A549 treated with CpdA at 1 μM for 4 hours (cell line): ENCODE measurements at places on chromosomes 11 and 22. TPM values are rescaled to one million over a fixed set of nuclear protein-coding genes. Genes with fewer than 3 reads are reported as not detected.

Gene OR2D2
- not detected in 5 replicates for total RNA-seq

Gene KCNE3
- 0.05 to 0.07 TPM in 2 of 5 replicates, not detected in the others for total RNA-seq

Gene ACCSL
- not detected in 5 replicates for total RNA-seq

Gene SPTBN2
- 7.6 to 14.1 TPM (median 9.9 TPM) in 5 replicates for total RNA-seq

Gene VSIG10L2
- not detected in 5 replicates for total RNA-seq

Gene SLC7A4
- not detected in 5 replicates for total RNA-seq

Gene LUZP2
- not detected in 5 replicates for total RNA-seq

Gene ME3
- total RNA-seq = 14.1 to 24.0 TPM (median 18.3 TPM) in 5 replicates

Gene PHF21B
- 0.57 to 1.9 TPM (median 0.89 TPM) in 5 replicates for total RNA-seq

Gene PKNOX2
- not detected in 5 replicates for total RNA-seq

Gene OR10D3
- total RNA-seq = not detected in 5 replicates

Gene FDXACB1
- 1.5 to 2.0 TPM (median 1.7 TPM) in 5 replicates for total RNA-seq

Gene TMPRSS5
- total RNA-seq = 0.08 to 0.16 TPM (median 0.12 TPM) in 4 of 5 replicates, not detected in the other

Gene UPK3A
- not detected in 5 replicates for total RNA-seq

Gene LINC01488
- not detected in 5 replicates for total RNA-seq

Gene ANKRD42
- total RNA-seq = 8.9 to 12.0 TPM (median 9.6 TPM) in 5 replicates

Gene TEX54
- not detected in 5 replicates for total RNA-seq

Gene PPP6R2
- 9.3 to 13.6 TPM (median 13.2 TPM) in 5 replicates for total RNA-seq

Gene HOATZ
- total RNA-seq = not detected in 5 replicates

Gene NCR3LG1
- total RNA-seq = 1.8 to 3.2 TPM (median 1.9 TPM) in 5 replicates

Gene C11orf86
- total RNA-seq = 30.0 to 57.8 TPM (median 47.5 TPM) in 5 replicates

Gene EIF3L
- total RNA-seq = 250 to 297 TPM (median 288 TPM) in 5 replicates

Gene LRRN4CL
- 0.08 to 0.12 TPM (median 0.10 TPM) in 3 of 5 replicates, not detected in the others for total RNA-seq

Gene KRTAP5-7
- total RNA-seq = not detected in 5 replicates

Gene CBX6
- 31.4 to 35.2 TPM (median 32.6 TPM) in 5 replicates for total RNA-seq

Gene PI4KA
- total RNA-seq = 19.4 to 24.8 TPM (median 21.1 TPM) in 5 replicates

Gene TBC1D10A
- total RNA-seq = 9.2 to 12.7 TPM (median 12.4 TPM) in 5 replicates

Gene CCDC116
- total RNA-seq = 0.05 to 0.22 TPM (median 0.08 TPM) in 4 of 5 replicates, not detected in the other

Gene DERL3
- total RNA-seq = 0.22 to 0.64 TPM (median 0.52 TPM) in 5 replicates

Gene TRIM48
- total RNA-seq = not detected in 5 replicates

Gene C11orf97
- total RNA-seq = not detected in 5 replicates

Gene PANX2
- total RNA-seq = 6.2 to 7.7 TPM (median 7.0 TPM) in 5 replicates

Gene HBG2
- not detected in 5 replicates for total RNA-seq

Gene NPTXR
- 11.7 to 16.2 TPM (median 12.7 TPM) in 5 replicates for total RNA-seq

Gene SMARCB1
- 51.1 to 56.6 TPM (median 55.8 TPM) in 5 replicates for total RNA-seq

Gene LRRC74B
- 0.03 TPM in 1 of 5 replicates, not detected in the others for total RNA-seq

Gene SLC36A4
- 12.4 to 21.4 TPM (median 17.3 TPM) in 5 replicates for total RNA-seq

Gene ZNF280A
- 2.6 to 3.3 TPM (median 2.8 TPM) in 5 replicates for total RNA-seq

Gene SYCE3
- 0.25 to 0.75 TPM (median 0.46 TPM) in 3 of 5 replicates, not detected in the others for total RNA-seq

Gene TEX12
- not detected in 5 replicates for total RNA-seq

Gene MIOX
- total RNA-seq = 0.05 TPM in 1 of 5 replicates, not detected in the others

Gene DRICH1
- total RNA-seq = 0.18 to 0.50 TPM (median 0.26 TPM) in 3 of 5 replicates, not detected in the others

Gene ALDH3B1
- total RNA-seq = 110 to 131 TPM (median 118 TPM) in 5 replicates

Gene CASP1
- total RNA-seq = 0.16 to 0.46 TPM in 2 of 5 replicates, not detected in the others

Gene SHANK3
- 2.6 to 5.3 TPM (median 3.9 TPM) in 5 replicates for total RNA-seq

Gene INPP5J
- total RNA-seq = 0.47 to 0.86 TPM (median 0.72 TPM) in 5 replicates
